ENCODE measurements at places on chromosomes 2 and 18.

- no peak for DNase-seq
These were observed 202.9 kb upstream of the TPO start for GRCh38 chr2:1210352-1210751.

DNA sequence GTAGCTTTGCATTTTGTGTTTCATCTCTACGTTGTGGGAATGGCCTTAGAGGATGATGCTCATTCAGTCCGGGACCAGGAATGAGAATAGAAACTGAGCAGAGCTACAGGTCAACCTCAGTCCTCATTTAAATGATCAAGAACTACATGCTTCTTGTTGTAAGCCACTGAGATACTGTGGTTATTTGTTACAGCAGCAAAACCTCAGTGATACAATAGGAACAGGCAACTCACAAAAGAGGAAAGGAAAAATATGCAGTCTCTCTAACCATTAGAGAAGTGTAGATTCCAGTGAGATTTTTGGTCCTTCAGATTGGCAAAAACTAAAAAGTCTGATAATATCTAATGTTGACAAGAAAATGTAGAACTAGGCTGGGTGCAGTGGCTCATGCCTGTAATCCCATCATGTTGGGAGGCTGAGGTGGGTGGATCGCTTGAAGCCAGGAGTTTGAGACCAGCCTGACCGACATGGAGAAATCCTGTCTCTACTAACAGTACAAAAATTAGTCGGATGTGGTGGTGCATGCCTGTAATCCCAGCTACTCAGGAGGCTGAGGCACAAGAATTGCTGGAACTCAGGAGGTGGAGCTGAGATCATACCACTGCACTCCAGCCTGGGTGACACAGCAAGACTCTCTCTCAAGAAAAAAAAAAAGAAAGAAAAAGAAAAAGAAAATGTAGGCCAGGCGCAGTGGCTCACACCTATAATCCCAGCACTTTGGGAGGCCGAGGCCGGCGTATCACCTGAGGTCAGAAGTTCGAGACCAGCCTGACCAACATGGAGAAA is 13.3 kb downstream of the CHCHD5 start:
- DNase-seq, result no peak

DNA sequence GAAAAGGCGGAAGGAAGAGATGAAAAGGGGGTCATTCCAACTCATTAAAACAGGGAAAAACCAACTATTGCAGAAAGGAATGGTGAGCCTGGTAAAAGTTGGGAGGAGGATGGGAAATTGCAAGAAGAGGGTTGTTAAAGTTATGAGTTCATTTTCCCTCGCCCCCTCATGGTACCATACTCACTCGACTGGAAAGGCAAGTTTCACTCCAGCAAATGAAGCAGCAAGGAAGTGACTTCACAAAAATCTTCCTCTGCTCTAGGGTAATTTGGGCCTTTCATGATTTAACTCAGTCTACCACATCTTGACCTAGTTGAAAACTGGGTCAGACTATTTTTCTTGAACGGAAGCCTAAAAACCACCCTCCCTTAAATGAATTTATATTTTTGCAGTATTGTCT is 22.8 kb upstream of the DAW1 start:
- peak; percentile 80 for DNase-seq

DNA sequence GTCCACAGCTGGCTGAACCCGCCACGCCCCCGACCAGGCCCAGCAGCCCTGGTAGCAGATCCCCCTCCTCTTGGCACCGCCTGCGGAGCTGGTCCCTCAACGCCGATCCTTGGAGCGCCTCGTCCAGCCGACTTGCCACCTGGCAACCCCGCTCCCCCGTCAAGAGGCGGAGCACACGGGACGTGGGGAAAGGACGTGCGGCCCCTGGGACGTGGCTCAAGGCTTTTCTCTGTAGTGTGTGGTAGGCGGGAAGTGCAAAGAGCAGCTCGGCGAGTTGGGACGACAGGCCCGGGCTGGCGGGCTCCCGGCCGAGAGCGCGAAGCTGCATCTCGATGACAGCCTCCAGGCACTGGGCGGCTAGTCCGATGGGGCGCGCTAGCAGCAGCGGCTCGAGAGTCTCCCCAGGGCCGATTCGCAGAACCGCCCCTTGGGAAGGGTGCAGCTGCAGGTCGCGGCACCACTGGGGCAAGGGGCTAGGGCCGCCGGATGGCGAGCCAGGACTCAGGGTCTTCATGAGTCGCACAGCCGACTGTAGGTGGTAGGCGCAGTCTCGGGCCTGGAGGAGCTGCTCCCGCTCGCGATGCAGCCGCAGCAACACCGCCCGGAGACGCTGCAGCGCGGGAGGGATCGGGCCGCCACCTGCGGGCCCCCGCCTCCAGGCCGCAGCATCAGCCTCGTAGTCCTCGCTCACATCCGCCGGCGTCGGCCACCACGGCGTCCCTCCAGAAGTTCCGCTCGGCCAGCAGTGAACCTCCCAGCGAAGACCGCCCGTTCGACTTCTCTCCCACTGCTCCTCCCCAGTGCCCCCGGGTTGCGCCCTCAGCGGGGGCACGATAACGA is 617 bp downstream of the CCDC142 start:
- no peak for DNase-seq

DNA sequence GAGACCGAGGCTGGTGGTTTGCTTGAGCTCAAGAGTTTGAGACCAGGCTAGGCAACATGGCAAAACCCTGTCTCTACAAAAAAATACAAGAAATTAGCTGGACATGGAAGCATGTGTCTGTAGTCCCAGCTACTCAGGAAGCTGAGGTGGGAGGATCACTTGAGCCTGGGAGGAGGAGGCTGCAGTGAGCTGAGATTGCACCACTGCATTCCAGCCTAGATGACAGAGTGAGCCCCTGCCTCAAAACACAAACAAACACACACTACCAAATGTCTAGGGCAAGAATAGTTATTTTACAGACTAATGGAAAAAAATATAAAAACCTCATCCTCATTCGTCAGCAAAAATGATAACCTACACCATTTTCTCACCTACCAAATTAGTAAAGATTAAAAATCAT is 15.3 kb downstream of the BUB1 start:
- DNase-seq, result no peak

GRCh38 chr2:7992612-7993602 is 688.9 kb upstream of the ID2 start:
- no peak for DNase-seq

DNA sequence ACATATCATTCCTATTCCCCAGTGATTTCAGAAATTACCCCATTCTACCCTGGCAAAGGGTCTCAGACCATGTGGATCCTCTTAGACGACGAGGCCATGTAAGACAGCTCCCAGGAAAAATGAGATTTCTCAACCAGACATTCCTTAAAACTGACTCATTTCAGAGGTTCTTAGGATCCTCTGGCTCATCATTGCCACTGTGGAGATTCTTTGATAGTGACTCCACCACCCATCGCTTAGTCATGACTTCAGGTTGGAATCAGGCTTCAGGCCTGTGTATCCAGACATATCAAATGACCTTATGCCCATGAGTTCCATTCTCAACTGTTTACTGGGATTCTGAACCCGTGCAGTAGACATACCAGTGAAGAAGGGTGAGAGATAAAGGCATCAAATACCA is 245.6 kb upstream of the TCF4 start:
- DNase-seq, result no peak

- no peak for DNase-seq
These were observed 104.5 kb downstream of the DCDC2C start for GRCh38 chr2:3807853-3808252.

DNA sequence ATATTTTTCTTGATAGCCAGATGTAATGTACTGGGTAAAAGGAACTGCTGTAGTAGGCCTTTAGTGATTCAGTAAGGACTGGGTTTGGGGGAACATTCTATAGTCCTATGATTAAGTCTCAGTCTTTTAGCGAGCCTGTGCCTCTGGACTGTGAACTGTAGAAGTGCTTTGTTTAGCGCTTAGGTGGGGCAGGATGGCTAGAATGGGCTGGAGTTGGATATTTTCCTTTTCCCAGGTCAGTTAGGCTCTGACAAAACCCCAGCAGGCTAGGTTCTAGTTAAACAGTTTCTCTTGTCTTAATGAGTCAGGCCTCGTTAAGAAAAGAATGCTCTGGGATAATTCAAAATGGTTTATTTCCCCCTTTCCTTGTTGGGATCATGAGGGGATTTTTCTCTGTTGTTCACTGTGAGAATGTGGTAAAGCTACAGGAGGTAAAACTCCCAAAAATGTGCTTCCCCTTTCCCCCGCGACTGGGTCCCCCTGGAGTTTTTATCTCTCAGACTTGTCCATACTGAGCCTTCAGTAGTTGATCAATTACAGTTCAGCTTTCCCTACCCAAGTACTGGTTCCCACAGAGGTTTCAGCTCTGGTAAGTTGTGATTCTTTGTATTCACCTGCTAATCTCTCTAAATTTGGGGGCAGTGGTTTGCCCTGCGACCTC is 31.5 kb downstream of the EHBP1 start:
- DNase-seq, result peak; percentile 47

DNA sequence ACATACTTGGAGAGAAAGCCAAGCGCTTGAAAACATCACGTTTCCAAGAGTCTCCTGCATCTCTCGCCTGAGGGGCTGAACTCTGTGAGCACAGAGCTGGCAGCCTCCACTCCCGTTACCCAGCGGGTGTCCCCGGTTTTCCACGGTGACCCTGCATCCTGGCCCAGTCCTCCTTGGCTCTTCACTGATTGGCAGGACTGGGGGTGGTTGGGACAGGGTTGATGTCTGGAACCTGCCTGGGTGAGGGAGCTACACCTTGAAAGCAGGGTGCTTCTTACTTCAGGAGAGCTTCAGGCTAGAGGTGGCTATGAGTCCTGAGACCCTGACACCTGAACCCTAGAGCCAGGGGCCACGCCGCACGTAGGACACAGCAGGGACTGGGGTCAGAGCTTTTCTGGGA is 234.1 kb downstream of the DYSF start:
- DNase-seq, result no peak

GRCh38 chr18:79547413-79548076 is 132.1 kb upstream of the CTDP1 start:
- no peak for DNase-seq

- no peak for DNase-seq
These were observed 58.8 kb downstream of the APOB start for GRCh38 chr2:20985062-20985461.
